H4 (cell line): ENCODE measurements at places on chromosomes 1 and 21.
A peak's percentile ranks its signal among the peaks of the same experiment; 100 is the strongest.

DNA sequence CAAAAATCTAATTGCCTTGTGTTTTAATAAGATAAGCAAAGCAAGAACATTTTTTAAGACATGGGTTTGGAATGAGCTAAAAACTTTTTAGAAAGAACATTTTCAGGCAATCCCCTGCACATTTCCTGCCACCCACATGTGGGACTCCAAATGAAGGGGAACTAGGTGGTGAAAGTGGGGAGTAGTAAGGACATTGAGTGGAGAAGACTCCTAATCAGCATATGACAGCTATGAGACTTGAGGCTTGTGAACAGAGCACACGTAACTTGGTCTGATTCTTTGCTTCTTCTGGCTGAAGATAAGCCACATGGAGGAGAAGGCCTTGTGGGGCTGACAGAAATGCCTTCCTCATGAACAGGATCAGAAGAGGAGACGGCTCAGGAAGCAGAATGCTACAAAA lies 50.3 kb downstream of the FCER1A start:
- DNase-seq: no peak

- no peak for DNase-seq
These were observed 3.6 kb downstream of the PINK1 start for GRCh38 chr1:20636785-20637347.

DNA sequence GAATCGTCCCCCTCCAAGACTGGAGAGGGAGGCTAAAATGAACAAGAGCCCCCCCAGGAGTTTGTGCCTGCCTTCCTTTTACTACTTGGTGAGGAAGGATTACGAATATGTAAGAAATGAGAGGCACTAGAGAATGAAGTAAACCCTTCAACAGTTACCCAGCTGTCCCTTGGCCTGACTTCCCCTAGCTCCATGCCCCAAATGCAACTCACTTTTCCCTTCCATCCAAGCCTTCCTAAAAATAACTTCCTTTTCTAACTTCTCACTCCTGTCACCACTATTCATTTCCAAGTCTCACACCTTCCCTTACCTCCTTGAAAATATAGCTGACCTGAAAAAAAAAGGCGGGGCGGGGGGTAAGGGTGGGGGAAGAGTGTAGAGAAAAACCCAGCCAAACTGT lies 96.6 kb upstream of the HNRNPU start:
- no peak for DNase-seq

GRCh38 chr1:203454986-203455471 lies 20.6 kb upstream of the PRELP start:
- peak; percentile 90 for DNase-seq

- DNase-seq: no peak
These were observed 265.2 kb downstream of the ADGRL2 start for GRCh38 chr1:82065916-82066315.

GRCh38 chr1:205633421-205633976 lies 1.7 kb upstream of the ELK4 start:
- DNase-seq: no peak

DNA sequence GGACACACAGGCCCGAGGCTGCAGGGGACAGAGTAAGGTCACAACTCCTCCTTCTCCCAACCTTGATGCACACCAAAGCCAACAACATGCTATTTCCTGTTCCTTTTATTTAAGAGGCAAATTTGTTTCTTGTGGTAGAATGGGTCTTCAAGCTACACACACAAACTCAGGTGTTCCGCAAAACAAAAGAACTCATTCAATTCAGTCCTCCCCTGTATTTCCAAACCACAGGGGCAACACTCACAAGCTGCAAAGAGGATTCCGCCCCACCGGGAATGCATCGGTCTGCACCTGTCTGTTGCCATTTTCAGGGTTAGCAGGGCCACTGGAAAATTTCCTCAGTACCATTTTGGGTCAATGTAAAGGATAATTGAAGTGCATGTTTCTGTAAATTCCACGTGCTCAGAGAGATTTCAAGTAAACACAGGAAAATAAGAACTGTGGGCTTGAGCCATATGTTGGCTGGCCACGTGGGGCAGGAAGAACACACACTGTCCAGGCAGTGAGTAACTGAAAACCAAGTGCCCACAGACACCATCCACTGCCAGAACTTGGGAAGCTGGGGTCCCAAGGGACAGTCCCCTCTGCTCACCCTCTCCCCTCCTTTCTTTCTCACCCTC lies 145.2 kb upstream of the ERG start:
- DNase-seq: no peak

DNA sequence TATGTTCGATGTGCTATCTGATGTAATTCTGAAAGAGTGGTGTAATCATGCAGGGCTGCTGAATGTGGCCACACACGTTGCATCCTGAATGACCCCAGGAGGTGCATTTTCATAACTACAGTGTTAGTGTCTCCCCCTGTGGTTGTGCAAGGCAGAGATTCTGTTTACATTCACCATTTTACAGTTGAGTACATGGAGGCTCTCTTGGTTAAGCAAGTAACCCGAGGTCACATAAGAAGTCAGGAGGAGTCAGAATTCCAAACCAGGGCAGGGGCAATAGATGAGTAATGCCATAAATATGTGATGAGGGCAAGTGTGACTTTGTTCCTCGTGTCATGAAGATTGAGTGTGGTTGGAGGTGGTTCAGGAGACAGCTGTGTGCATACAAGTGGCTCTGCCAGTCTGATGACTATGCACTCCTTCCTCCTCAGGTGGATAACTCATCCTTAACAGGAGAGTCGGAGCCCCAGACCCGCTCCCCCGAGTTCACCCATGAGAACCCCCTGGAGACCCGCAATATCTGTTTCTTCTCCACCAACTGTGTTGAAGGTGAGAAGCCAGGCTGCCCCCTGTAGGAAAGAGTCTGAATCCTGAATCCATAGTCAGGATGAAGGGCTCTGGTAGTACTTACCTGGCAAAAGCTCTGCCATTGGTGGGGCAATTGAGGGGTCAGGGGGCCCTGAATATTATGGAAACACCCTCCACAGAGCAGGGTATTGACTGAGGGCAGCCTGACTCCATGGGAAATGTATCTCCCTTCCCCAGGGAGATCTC lies 9.3 kb downstream of the ATP1A2 start:
- DNase-seq: peak; percentile 89

- DNase-seq: no peak
These were observed 70.9 kb downstream of the PCP4 start for GRCh38 chr21:39938086-39938625.

- no peak for DNase-seq
These were observed 37.0 kb downstream of the SPEN start for GRCh38 chr1:15884477-15884876.

DNA sequence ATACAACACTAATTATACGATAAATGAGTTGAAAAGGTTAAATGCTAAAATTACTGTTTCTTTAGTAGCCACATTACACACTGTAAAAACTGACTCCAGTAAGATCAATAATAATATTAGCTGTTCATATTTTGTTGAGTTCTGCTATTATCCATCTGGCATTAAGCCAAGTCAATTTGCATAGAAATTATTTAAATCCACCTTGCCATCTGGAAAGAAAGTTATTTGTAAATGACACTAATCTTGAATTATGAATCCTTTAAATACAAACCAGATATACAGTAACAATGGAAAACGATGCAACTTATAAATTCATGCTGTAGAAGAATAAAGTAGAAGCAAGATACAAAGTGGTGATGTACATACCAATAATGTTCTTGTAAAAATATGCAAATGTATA lies 81.4 kb upstream of the BCL10 start:
- DNase-seq: no peak

- no peak for DNase-seq
These were observed 184.4 kb downstream of the SIPA1L2 start for GRCh38 chr1:232445361-232446106.

GRCh38 chr1:154729031-154729442 lies 121.1 kb upstream of the ADAR start:
- DNase-seq: peak; percentile 76

DNA sequence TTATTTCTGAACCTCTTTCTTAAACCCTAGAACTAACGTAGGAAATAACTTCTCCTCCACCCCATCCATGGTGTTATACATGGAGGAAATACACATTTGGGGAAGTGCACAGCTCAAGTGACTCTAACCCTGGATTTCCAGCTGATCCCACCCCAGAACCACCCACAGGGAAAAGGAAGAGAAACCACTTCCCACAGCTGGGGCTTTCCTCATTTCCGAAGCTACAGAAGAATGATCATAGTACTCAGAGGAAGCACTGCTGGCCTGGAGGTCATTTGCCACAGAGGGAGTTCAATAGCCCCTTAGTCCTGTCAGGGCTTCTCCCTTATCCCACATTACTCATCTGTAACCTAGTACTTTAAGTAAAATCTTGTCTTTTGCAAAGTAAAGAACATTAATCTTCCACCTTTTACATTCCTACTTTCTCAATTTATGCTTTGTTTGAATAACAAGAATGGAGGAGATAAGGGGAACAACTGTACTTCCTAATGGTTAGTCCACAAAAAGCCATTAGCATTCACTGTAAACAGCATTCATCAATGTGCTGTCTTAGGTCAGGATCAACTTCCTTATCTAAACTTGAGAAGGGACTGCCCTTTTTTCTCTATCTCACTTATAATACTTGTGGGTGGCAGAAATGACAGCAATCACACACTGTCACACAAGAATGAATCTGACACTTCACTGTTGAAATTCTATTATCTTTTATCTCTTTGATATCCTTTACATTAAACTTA lies 63.0 kb upstream of the RGS1 start:
- no peak for DNase-seq

DNA sequence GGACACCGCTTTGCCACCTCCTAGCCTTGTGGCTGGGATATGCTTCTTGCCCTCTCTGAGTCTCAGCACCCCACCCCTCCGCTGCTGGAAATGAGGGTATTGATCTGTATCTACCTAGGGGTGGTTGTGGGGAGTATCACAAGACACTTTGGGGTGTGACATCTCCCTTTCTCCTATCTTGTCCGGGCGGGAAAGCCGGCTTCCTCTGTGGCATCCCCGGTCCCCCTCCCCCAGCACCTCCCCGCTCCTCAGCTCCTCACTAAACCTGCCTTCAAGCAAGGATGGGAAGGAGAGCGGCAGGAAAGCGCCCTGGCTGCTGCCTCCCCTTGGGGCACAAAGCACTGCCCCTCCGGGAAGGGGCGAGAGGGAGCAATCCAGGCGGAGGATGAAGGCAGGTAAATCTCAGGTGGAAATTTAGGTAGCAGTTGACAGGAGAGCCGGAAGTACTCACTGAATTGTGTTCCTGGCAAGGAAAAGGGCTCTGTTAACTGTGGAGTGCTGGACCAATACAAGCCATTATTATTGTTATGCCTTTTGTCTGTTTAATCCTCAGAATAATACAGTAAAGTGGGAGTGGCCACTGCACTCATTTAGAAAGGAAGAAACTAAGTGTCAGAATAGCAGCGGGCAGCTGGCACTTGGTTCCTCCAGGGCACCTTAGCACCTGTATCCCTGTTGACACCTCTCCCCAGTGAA lies 49.0 kb upstream of the LRP8 start:
- DNase-seq: no peak

GRCh38 chr21:45033791-45034555 lies 40.4 kb upstream of the ADARB1 start:
- DNase-seq: no peak

DNA sequence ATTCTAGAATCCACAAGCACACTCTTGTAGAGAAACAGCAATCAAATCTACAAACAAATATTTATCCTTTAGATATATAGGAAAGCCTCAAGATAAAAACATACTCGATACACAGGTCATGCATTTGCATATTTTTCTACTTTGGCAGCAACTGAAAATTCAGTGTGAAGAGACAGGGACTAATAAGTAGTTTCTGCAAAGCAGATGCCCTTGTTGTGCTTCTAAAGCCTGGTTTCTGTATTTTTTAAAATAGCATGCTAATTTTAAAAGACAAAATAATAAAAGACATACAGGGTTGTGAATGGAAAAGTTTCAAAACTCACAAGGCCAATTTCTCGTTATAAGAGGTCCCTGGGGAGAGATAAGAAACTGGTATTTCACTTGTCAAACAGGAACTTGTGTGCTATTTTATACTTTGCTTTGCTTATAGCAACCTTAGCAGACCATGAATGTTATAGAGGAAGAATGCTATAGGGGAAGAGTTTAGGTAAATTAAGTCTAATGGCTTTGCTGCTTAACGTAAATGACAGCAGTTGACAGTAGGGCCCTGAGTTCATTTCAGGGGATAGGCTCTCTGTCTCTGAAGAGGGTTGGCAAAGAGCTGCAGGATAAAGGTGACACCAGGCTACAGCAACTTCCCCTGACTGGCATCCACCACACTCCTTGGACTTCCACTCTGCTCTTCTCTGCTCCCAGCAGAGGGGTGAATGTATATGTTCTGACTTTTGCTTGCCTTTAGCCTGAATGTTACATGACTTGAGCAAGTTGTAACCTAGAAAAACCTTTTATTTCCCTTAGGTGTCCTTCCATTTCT lies 9.4 kb upstream of the RGS13 start:
- no peak for DNase-seq

GRCh38 chr21:15508554-15508953 lies 221.2 kb upstream of the USP25 start:
- DNase-seq: no peak

DNA sequence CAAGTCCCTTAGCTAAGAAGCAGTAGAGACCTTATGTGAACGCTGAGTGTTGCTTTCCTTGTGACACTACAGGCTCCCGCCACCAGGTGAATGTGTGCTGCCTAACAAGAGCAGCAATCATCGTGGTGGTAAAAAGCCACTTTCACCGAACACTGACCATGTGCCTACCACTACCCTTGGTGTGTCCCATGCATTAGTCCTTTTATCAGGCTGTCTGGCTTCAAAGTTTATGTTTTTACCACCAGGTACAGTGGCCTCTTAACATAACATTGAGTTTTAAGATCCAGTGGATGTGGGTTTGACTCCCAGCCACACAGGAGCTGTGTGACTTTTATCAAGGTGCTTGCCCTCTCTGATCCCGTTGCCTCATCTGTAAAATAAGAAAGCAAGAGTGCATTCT lies 1.7 kb downstream of the C1QB start:
- DNase-seq: no peak

DNA sequence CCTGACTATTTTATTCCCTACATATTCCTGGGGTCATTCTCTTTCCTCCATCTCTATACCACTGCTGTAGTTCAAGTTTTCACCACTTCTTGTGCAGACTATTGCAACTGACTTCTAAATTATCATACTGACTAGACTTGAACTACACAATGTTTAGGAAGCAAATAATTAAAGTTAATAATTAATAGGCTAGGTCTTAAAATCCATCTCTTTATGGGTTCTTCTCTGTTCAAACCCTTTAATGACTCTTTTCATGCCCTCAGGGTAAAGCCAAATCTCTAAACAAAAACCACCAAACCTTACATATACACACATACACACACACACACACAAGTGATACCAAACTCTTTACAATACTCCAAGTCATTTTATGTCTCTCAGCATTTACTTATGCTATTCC lies 22.3 kb upstream of the MOB3C start:
- no peak for DNase-seq

DNA sequence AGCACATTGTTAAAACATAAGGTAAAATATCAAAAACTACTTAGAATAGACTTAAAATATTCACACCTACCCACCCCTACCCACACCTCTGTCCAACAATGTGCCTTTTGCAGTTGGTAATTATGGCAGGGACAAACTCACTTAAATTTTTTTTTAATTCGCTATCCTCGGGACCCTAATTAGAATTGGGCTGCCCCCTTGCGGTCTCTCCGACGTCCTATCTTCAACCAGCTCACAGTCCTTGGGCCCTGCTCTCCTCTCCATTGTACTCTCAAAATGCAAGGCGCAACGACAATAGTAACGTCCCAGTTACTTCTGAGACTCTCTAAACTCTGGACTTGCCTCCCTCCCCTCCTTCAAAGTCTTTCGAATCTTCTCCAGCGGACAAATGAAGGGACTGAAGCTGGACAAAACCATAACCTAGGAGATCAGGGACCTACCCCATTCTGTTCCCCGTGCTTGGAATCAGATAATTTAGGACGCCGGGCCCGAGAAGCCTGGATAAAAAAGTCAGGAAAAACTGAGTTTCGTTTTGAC lies 1.1 kb upstream of the CIART start:
- DNase-seq: peak; percentile 56

- peak; percentile 54 for DNase-seq
These were observed 10.8 kb downstream of the ASAP3 start for GRCh38 chr1:23473037-23473800.
